HFFc6 (cell line): ENCODE measurements at places on chromosomes 6 and 20. TPM values are rescaled to one million over a fixed set of nuclear protein-coding genes. Genes with fewer than 3 reads are reported as not detected.
A peak's percentile ranks its signal among the peaks of the same experiment; 100 is the strongest.

The CASP8AP2 gene
- 8.8 to 11.4 TPM (median 10.5 TPM) in 3 replicates for total RNA-seq

The SIRPA gene
- 45.9 to 59.0 TPM (median 51.2 TPM) in 3 replicates for total RNA-seq

The APOM gene
- 1.7 to 3.8 TPM (median 3.2 TPM) in 3 replicates for total RNA-seq

The RIMS1 gene
- 1.7 to 2.7 TPM (median 2.5 TPM) in 3 replicates for total RNA-seq

The MATN4 gene
- total RNA-seq, result not detected in 3 replicates

- H3K36me3 ChIP-seq, result peaks cover 13% of the 10 kb centered on the region; the same call in 1 of the 2 replicates
- H3K27me3 ChIP-seq, result no peaks in the 10 kb centered on the region
- H3K27ac ChIP-seq, result no peak overlapping the region
- DNase-seq, result no peak
- H3K4me3 ChIP-seq, result no peak overlapping the region
Measured at GRCh38 chr20:46357030-46357514, 48.8 kb upstream of the CDH22 start.

DNA sequence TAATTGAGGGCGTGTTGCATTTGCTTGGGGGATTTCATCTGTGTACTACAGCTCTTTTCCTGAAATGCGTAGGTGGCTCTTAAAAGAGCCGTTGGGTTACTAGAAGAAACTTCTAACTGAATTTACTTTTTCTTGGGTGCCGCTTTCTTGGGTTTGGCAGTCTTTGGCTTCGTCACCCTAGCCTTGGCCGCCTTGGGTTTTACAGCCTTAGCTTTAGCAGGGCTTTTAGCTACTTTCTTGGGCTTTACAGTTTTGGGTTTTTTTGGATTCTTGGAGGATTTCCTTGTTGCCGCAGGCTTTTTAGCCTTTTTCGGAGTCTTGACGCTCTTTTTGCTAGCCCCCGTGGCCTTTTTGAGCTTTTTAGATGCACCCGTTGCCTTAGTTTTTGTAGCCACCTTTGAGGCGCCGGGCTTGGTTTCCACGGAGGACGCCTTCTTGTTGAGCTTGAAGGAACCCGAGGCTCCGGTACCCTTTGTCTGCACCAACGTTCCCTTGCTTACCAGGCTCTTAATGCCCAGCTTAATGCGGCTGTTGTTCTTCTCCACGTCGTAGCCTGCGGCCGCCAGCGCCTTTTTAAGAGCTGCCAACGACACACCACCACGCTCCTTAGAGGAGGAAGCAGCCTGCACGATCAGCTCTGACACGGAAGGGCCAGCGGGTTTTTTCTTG is 54.5 kb downstream of the TRIM38 start:
- peaks cover 10% of the 10 kb centered on the region for H3K27me3 ChIP-seq
- peak overlapping the region; percentile 98 for H3K27ac ChIP-seq
- H3K4me3 ChIP-seq, result peak overlapping the region; percentile 93

DNA sequence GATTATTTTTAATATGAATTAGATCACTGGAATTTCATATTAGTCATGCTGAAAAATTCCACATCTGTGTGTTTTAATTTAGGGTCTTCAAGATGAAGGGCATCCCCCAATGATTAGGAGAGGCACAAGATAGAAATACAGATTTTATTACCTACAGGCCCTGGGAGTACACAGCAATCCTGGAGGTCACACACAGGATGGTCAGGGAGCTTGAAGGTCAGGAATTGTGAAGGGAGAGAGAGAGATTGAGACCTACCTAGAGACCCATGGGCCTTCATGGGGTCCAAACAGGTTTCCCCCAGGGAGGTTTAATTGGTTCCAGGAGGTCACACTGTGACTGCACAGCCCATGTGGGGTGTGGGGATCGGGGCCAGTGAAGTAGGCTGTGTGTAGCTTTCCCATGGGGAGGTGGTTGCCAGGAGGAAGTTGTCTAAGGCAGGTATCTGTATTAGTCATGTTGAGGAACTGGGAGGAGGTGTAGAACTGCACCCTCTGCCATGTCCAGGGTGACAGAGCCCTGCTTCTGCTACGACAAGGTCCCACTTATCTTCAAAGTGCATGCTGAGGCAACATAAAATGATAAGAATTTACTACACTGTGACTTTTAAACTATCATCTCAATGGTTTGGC is 18.3 kb downstream of the SNX9 start:
- H3K27ac ChIP-seq, result peak overlapping the region; percentile 86
- peaks cover 85% of the 10 kb centered on the region for H3K4me1 ChIP-seq
- no peak for DNase-seq

- no peak overlapping the region for H3K27ac ChIP-seq
- peaks cover 13% of the 10 kb centered on the region for H3K4me1 ChIP-seq
- no peak overlapping the region for H3K4me3 ChIP-seq
- DNase-seq, result no peak
Measured at GRCh38 chr6:2655844-2656433, 94.8 kb downstream of the MYLK4 start.

GRCh38 chr6:24378473-24379097 is 20.7 kb upstream of the DCDC2 start:
- H3K4me1 ChIP-seq, result no peaks in the 10 kb centered on the region
- H3K27ac ChIP-seq, result no peak overlapping the region
- H3K4me3 ChIP-seq, result no peak overlapping the region
- no peaks in the 10 kb centered on the region for H3K36me3 ChIP-seq
- no peak for DNase-seq

GRCh38 chr6:71153755-71154325 is 134.8 kb upstream of the OGFRL1 start:
- H3K36me3 ChIP-seq, result no peaks in the 10 kb centered on the region
- no peak overlapping the region for H3K4me3 ChIP-seq
- no peak overlapping the region for H3K27ac ChIP-seq
- no peak for DNase-seq
- no peaks in the 10 kb centered on the region for H3K4me1 ChIP-seq

- no peaks in the 10 kb centered on the region for H3K36me3 ChIP-seq
- H3K27me3 ChIP-seq, result peaks cover 20% of the 10 kb centered on the region
- H3K4me3 ChIP-seq, result peak overlapping the region; percentile 82
- peaks cover 21% of the 10 kb centered on the region for H3K4me1 ChIP-seq
Measured at GRCh38 chr6:107712237-107712664, 111.9 kb downstream of the SCML4 start.

DNA sequence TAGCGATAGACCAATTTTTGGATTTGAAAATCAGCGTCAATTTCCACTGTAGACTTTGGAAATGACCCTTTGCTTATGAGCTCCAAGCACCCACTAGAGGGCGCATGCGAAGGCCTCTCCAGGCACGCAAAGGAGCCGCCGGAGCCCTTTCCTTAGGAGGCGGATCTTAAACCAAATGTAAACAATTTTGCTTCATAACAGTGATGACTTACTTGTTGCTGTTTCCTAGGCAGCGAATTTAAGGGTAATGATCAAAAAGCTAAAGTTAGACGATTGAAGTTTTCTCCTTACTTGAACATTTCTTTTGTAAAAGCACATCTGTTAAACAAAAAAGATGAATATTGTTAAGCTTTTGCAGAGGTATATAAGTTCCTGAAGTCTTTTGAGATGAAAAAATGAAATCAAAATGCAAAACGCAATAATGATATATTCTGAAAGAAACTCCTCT is 29.2 kb upstream of the EXOC2 start:
- no peak overlapping the region for H3K4me3 ChIP-seq
- H3K27me3 ChIP-seq, result peaks cover 11% of the 10 kb centered on the region
- no peak overlapping the region for H3K27ac ChIP-seq
- peak; percentile 84 for DNase-seq
- peaks cover 7% of the 10 kb centered on the region; the same call in 1 of the 2 replicates for H3K4me1 ChIP-seq

DNA sequence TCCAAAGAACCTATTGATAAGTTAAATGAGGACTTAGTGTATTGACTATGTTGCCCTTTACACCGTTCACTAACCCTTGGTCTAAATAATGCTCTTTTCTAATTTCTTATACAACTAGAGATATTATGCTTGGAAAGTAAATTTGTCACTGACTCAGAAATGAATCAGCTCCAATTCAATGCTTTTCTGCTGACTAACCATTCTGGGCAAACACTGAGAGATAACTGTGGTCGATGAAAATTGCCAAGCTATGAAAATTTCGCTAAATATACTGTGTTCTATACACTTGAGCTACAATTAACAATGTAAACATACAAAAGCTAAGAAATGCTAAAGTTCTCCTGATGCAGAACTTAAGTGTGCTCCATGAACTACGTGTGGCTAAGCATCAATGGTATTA is 23.1 kb upstream of the FBXO9 start:
- H3K27me3 ChIP-seq, result peaks cover 1% of the 10 kb centered on the region; the same call in 1 of the 2 replicates
- peaks cover 37% of the 10 kb centered on the region for H3K36me3 ChIP-seq
- H3K27ac ChIP-seq, result peak overlapping the region; percentile 82
- H3K4me1 ChIP-seq, result peaks cover 81% of the 10 kb centered on the region

DNA sequence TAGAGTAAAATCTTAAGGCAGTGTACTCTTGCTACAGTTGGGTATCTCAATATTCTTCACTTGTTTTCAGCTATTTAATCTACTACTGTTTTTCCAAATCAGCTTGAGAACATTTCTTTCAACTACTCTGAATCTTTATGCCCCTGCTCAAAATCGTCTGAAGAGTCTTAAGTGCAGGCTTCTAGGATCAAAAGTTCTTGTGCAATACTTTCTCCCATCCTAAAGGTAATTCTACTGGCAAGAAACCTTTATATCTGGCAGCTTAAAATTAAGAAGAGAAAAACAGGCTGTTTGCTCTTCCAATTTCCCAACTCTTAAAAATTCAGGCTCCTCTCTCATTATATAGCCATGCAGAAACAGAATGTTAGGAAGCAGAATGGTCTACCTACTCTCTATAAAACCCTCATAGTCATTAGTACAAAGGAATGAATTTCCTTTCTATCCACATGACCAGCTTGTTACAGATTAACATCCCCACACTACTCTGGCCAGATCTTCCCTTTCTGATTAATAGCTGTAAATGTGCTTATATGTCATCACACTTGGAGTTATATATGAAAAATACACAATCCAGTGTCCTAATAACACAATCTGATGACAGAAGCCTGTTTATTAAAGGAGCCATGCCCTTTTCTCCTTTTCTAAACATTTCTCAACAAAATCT is 122.2 kb upstream of the FAM184A start:
- H3K27ac ChIP-seq, result no peak overlapping the region
- no peak overlapping the region for H3K4me3 ChIP-seq
- no peak for DNase-seq
- H3K36me3 ChIP-seq, result no peaks in the 10 kb centered on the region
- H3K27me3 ChIP-seq, result peaks cover 1% of the 10 kb centered on the region

DNA sequence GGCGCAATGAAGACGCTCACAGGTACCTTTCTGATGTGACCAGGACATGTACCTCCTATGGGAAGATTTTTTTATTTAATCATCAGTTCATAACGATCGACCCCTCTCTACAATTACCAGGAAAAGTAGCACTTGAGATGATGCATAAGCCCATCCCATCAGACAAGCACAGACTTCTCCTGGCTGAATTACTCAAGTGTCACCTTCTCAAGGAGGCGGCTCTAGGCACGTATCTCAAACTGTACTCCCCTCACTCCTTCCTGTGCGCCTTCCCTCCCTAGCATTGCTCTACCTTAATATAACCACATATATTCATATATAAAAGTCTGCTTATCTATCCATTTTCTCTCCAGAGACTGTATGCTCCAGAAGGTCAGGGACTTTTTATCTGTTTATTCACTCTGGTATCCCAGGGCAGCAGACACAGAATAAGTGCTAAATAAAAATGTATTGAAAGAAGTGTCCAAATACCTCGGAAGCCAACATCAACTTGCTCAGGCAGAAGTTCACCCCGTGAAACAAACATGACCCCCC is 71.5 kb downstream of the CNKSR3 start:
- no peak overlapping the region for H3K4me3 ChIP-seq
- no peaks in the 10 kb centered on the region; the same call in 1 of the 2 replicates for H3K27me3 ChIP-seq
- peaks cover 54% of the 10 kb centered on the region for H3K36me3 ChIP-seq
- H3K27ac ChIP-seq, result no peak overlapping the region
- peaks cover 16% of the 10 kb centered on the region for H3K4me1 ChIP-seq

DNA sequence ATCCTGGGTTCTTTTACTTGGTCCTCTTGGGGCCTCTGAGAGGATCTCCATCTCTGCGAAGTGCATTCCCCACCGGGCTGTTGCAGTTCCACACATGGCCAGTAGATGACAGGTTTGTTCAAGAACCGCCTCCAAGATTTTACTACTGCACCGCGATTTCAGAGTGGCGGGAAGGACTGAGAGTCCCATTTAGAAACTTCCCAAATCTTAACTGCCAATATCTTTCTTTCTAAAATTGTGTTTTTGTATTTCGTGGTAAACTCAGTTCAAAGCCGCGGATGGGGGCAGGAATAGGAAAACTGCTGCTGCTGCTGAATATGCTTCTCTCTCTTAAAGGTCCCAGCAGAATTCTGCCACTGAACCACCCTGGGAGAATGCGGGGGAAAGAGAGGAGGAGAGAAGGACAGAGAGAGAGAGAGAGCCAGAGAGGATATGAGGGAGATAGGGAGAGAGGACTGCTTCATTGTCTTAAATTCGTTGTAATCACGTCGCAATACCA is 8.6 kb upstream of the BTNL2 start:
- DNase-seq, result peak; percentile 52
- peaks cover 10% of the 10 kb centered on the region for H3K4me1 ChIP-seq
- H3K4me3 ChIP-seq, result peak overlapping the region; percentile 77
- H3K27ac ChIP-seq, result no peak overlapping the region
- H3K27me3 ChIP-seq, result peaks cover 35% of the 10 kb centered on the region
- H3K36me3 ChIP-seq, result no peaks in the 10 kb centered on the region

- peaks cover 16% of the 10 kb centered on the region for H3K4me1 ChIP-seq
- H3K27me3 ChIP-seq, result no peaks in the 10 kb centered on the region
- DNase-seq, result no peak
- H3K4me3 ChIP-seq, result no peak overlapping the region
- H3K27ac ChIP-seq, result no peak overlapping the region; the same call in 1 of the 2 replicates
Measured at GRCh38 chr20:32463642-32464400, 105.7 kb downstream of the ASXL1 start.

DNA sequence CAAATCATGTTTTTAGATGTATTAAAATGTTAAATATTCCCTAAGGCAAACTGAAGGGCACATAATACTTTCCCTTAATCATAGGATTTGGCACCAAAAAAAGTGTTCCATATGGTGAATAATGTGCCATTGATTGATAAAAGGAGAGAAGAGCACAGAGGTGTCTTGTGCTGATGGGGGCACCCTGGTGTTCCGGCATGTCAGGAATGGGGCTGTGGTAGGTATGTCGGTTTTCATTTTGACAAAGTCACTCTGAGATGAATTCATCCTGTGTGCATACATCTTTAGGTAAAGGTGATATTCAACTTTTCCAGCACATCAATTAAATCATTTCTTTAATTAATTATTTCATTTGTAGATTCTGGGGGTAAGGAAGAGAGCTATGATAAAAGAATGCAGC is 36.8 kb downstream of the CENPW start:
- no peak for DNase-seq
- no peak overlapping the region for H3K27ac ChIP-seq
- H3K36me3 ChIP-seq, result peaks cover 7% of the 10 kb centered on the region; the same call in 1 of the 2 replicates
- H3K27me3 ChIP-seq, result no peaks in the 10 kb centered on the region

- DNase-seq, result no peak
- H3K4me1 ChIP-seq, result no peaks in the 10 kb centered on the region
- no peaks in the 10 kb centered on the region; the same call in 1 of the 2 replicates for H3K27me3 ChIP-seq
- no peak overlapping the region for H3K27ac ChIP-seq
- no peak overlapping the region for H3K4me3 ChIP-seq
- no peaks in the 10 kb centered on the region for H3K36me3 ChIP-seq
Measured at GRCh38 chr6:135546206-135546605, 48.7 kb upstream of the AHI1 start.

- peak; percentile 88 for DNase-seq
- no peaks in the 10 kb centered on the region for H3K36me3 ChIP-seq
- peak overlapping the region; percentile 83 for H3K27ac ChIP-seq
- peaks cover 2% of the 10 kb centered on the region; the same call in 1 of the 2 replicates for H3K27me3 ChIP-seq
- H3K4me3 ChIP-seq, result peak overlapping the region; percentile 60
Measured at GRCh38 chr6:3808759-3809514, 40.2 kb upstream of the FAM50B start.
